ENCODE measurements at places on chromosomes 16 and 17.

GRCh38 chr17:83099570-83100181 is 20.3 kb downstream of the METRNL start:
- no peak for DNase-seq

GRCh38 chr16:52066962-52067361 is 480.0 kb downstream of the TOX3 start:
- no peak for DNase-seq

DNA sequence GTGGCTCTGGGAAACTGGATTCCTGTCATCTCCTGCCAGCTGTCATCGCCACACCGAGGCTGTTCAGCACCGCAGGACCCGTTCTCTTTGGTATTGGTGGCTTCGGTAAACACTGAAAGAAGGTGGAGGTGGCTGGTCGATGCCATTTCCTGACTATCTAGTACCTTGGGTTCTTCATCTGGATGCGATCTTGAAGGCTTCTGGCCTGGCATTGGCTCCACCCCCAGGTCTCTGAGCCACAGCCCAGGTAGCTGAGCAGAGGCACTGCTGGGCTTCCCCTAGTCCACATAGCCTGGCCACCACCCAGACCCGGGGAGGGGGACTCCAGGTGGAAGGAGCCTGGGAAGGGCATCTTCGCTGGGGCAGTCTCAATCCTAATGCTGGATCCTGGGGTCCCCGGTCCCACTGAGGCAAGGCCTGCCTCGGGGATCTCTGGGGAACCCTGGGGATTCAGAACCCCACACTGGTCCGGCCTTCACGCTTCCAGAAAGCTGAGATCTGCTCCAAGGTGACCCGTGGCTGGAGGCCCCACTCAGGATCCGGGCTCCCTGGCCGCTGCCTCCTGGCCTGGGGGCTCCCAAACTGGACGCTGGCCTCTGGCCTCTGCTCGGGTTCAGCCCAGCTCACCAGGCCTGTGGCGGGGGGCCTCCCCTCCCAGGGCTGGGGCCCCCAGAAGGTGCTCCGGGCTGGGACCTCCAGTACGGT is 1.8 kb downstream of the C16orf54 start:
- no peak for DNase-seq

DNA sequence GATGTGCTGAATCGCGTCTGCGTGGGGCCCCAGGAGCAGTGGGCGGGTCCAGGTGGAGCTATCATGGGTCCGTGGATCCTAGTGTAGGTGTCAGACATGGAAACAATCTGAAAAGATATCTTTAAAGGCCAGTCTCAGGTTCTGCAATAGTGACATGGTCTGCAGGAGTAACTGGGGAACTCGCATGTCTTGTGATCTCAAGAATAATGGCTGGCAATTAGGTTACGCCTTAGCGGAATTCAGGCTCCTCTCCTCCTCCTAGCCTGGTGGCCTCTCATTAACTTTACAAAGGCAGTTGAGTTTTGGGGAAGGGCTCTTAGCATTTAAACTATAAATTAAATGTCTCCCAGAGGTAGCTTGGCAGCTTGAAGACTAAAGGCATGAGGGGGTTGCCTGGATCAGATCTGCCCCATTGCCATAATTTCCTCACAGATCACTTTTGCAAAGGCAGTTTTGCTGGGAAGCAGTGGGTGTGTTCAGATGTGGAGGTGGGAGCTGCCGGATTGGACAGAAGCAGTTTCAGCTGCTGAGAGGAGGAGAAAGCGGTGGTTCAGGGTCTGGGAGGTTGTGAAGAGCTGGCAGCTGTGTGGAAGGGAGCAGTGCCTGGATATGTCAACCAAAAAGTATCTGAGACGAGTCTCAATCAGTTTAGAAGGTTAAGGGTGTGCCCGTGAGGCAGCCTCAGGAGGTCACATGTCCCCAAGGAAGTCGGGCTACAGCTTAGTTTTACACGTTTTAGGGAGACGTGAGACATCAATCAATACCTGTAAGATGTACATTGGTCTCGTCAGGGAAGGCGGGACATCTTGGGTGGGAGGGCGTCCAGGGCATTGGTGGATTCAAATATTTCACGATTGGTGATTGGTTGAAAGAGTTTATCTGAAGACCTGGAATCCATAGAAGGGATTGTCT is 2.7 kb downstream of the TBCD start:
- no peak for DNase-seq

DNA sequence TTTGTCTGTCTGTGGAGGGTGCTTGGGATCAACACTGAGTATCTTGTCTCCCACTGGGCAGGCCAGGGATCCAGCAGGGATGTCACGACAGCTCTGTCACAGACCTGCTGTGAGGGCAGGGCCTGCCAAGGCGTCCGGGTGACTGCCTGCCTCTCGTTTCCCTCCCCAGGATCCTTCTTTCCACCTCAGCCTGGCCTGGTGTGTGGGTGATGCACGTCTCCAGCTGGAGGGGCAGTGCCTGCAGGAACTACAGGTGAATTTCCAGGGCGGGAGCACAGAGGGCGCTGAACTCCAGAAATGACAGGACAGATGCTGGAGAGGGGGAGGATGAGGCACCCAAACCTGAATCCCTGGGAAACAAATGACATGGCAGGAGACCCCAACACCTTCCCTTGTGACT is 6.8 kb upstream of the MMP15 start:
- no peak for DNase-seq

GRCh38 chr16:71203631-71204030 is 26.9 kb downstream of the HYDIN start:
- DNase-seq = no peak

GRCh38 chr16:20821682-20822081 is 15.4 kb downstream of the REXO5 start:
- no peak for DNase-seq

- DNase-seq = no peak
These were observed 23.6 kb downstream of the NTN1 start for GRCh38 chr17:9044772-9045463.

GRCh38 chr17:38891441-38891840 is 21.6 kb downstream of the LASP1 start:
- DNase-seq = no peak

DNA sequence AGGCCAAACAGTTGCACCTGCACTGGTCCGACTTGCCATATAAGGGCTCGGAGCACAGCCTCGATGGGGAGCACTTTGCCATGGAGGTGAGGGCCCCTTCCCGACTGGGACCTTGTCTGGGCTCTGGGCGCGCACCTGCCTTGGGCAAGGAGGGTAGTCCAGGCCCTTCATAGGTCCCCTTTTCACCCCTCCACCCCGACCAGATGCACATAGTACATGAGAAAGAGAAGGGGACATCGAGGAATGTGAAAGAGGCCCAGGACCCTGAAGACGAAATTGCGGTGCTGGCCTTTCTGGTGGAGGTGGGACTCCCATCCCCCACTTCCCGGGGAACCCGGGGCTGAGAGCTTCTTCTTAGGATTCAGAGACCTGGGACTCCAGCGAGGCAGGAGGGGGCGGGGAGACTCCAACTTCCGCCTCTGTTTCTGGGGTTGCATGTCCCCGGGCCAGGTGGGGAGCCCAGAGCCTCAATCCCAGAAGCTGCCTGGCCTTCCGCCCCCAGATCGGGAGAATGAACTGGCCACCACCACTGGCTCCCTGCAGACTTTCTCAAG is 7.8 kb downstream of the CA4 start:
- DNase-seq = no peak

DNA sequence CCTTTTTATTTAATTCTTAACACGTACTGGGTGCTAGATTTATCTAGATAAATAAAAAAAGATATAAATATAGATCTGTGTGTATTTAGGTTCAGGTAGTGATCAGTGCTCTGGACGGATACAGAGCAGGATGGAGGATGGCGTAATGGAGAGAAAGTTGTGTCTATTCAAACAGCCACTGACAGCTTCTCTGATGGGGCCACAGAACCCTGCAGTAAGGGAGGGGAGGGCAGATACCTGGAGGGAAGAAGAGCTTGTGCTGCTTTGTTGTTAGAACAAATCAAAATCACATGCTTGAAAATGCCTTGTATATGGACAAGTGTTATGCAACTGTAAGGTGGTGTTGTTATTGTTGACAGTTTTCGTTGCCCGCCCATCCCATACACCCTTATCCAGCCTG is 170.2 kb downstream of the UTP18 start:
- DNase-seq = no peak

DNA sequence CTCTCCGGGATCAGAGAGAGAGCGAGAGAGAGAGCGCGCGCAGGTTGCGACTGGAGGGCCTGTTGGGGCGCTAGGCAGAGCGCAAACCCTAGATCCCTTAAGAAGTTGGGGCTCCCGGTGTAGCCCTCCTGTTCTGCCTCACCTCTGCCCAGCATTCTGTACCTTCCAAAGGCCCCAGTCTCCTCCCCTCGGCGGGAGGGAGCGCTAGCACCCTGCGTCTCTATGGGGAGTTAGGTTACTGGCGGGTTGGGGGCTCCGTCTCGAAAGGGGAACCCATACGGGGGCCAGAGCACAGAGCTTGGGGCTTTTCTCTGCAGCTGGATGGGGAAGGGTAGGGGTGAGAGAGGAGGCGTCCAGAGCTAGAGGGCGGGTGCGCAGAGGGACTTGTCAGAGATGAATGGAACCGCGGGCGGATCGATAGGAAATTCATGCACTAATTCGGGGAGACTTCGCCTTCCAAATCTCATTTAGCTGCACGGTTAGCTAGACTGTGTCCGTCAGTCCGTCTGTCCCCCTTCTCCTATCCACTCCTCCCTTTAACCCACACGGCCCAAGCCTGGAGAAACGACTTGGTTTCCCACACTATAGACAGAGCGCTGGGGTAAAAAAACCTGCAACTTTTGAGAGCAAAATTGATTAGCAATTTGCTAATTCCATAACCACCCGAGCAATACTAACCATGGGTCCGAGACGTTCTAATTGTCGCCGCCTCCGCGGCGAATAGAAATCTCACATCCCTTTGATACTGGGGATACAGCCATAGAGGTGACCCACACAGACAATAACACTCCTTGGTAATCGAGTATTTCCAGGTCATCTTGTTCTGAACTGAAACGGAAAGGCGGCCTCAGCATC is 693 bp upstream of the HOXB4 start:
- no peak for DNase-seq

DNA sequence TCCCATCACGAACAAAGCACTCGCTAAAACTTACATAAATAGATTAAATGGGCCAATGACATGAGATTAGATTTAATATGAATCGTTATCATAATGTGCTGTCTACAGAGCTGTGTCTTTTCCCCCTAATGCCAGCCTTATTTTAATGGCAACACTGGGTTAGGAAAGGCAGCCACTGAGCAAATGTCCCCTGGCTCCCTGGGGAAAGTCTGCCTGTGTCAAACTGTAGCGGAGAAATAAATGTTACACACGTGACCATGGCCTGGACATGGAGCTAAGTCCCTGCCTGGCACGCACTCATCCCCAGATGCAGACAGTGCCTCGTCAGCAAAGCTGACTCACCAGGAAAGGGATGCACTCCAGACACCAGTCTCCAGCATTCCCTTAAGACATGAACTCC is 61.3 kb upstream of the SDK2 start:
- DNase-seq = no peak

DNA sequence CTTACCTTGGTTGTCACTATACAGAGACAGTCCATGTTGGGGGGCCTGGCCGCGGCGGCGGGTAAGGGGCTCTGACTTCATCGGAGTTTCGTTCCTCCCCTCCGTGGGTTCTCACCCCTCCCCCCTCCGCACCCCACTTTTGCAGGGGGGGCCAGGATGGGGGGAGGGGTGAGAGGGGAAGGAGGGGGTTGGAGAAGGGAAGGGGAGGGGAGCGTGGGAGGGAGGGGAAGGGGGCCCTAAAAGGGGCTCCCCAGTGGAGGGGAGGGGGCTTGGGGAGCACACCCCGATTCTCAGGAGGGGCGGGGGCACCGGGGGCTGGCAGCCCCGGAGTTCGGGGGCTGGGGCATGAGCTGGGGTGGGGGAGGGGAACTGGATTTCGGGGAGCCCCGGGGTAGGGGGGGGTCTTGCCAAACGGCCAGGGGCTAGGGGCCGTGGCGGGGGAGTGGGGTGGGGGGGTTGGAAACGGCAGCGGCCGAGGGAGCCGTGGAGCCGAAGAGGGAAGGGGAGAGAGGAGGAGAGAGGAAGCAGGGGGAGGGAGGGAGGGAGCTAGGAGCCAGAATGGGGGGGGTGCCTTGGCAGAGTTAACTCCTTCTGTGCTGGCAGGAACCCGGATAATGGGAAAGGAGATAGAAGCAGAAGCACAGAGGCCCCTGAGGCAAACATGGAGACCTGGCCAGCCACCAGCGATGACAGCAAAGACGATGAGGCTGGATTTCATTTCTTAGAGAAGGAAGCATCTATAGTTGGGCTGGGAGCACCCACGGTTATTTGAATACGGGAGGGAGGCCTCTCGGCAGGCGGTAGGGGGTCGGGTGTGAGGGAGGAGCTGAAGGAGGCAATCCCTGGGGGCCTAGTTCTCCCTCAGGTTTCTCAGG is 2.3 kb downstream of the DLG4 start:
- DNase-seq = no peak

- DNase-seq = no peak
These were observed 31.8 kb downstream of the RHBDL3 start for GRCh38 chr17:32297424-32297823.

DNA sequence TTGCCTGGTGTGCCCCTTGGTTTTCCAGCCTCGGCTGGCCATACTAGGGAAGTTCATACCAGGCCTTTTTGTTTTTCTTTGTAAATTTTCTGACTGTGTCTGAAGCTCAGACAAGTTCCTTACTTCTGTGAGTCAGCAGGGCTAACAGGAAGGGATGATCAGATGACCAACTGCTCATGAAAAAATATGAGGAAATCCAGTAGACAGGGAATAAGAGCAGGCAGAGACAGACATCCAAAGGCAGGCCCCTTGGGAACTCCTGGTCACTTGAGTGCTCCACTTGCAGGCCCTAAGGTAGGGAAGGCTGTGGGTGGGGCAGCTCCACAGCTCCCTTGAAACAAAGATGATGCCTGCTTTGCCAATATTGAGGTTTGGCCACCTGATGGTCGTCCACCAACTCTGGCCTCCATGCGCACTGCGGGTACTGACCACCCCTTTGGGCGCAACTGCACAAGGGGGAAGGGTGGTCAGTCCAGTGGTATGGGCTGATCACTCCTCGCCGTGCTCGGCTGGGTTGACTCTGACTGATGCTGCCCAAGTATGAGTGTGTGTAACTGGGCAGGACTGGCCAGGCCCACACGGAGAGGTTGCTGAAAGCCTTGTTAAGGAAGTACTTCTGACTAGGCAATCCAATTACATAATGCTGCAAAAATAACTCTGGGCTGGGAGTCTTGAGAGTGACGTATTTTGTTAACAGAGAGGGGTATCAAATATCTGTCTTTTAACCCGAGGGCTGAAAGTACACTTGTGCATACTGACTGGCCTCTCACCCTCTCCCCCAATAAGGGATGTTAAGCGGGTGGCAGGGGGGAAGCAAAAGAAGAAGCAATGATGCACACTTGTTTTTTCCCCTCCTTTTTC is 20.8 kb upstream of the ZFHX3 start:
- no peak for DNase-seq

DNA sequence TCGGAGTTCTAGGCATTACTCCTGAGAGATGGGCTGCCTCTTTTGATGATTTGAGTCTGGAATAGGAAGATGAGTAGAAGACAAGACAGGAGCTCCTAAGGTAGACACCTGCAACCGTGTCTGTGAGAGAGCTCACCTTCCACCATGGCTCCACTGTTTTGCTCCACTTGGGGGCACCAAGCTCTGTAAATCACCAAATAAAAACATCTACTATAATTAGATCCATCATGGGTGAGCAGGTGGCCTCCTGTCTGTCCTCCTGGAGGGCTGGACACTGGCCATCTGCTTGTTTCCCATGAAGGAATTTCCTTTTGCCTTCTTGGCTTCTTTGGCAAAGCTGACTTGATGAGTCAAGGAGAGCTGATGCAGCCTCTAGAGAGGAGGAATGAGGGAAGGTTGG is 179.0 kb downstream of the HAPSTR1 start:
- DNase-seq = no peak

- DNase-seq = no peak
These were observed 39.1 kb downstream of the HOXB1 start for GRCh38 chr17:48491527-48492273.

- DNase-seq = no peak
These were observed 19.0 kb downstream of the MED24 start for GRCh38 chr17:40035162-40035559.

- DNase-seq = no peak
These were observed at the start of gene CCDC102A for GRCh38 chr16:57536306-57537193. Gene CCDC102A, minus strand, starts transcription at chr16:57536571. Its CDS starts 7,394 bp downstream, at chr16:57529177.
